NCI-H1436 (cell line): ENCODE measurements at places on chromosomes 12 and 14.

DNA sequence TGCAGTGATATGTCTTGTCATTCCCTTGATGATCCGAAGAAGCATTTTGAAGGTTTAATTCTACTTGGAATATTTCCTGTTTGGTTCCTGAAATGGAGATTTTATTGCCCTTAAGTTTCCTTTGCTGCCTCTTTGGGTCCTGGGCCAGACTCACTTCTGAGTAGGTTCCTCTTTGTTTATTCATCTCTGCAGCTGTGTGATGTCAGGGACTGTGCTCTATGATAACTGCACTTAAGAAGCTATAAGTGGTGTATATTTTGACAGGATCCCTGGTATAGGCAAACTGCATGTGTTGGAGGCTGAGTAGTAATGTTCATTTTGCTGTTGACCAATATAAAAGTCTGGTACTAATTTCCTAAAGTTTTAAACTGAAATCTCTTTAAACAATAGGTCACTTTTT lies at the start of gene KLRC4:
Gene KLRC4 (minus strand): TSS at position 366 of the 400 bp plus-strand sequence. CDS start 182 bp downstream, at position 184.
- no peak for DNase-seq

DNA sequence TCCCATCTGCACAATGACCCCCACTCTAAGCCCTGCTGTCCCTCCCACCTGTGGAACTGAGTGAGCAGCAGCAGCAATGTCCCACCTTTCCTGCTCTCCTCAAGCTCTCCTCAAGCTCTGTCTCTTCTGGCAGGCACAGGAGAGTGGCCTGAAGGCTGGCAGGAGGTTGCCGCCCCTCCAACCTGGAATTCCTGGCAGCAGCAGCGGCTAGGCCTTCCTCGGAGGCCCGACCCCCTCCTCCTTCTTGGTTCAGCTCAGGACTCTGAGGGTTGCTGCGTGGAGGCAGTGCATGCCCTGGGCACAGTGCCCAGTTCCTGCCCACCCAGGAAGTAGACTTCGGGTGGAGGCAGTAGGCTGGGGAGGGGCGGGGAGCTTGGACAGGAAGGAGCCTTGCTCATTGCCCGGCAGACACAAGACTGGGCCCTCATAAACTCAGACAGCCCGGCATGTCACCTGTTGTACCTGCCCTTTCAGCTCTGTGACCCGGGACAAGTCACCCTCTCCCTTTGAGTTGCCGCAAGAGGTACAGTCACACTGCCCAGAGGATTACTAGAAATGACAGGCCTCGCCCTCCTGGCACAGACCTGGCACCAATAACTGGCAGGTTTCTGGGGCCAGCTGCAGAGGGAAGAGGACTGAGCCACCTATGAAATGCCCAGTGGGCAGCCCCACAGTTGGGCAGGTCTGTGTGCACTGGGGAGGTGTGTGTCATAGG lies 2.1 kb upstream of the SERPINA1 start:
- DNase-seq = no peak

DNA sequence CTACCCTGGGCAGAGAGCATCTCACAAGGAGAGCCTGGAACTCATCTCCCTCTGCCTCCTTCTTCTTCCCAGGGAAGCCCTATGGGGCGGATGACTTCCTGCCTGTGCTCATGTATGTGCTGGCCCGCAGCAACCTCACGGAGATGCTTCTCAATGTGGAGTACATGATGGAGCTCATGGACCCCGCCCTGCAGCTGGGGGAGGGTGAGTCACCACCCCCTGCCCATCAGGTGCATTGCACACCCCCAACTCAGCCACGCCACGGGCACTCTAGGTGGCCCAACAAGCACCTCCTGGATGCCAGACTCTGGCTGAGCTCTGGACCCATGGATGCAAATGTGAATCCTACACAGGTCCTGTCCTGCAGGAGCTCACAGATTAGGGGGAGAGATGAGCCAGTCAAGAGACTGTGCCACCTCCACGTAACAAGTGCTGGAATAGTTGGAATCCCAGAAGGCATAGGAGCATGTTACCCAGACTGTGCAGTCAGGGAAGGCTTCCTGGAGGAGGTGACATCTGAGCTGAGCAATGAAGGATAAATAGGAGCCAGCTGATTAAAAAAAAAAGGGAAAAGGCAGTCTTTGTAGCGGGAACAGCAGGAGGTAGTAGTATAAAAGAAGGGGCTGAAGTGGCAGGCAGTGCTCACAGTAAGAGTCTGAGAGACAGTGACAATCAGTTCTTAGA lies 71.9 kb downstream of the LGMN start:
- no peak for DNase-seq

- DNase-seq = peak; percentile 84
Measured at GRCh38 chr12:77010691-77011548, 54.4 kb downstream of the E2F7 start.

DNA sequence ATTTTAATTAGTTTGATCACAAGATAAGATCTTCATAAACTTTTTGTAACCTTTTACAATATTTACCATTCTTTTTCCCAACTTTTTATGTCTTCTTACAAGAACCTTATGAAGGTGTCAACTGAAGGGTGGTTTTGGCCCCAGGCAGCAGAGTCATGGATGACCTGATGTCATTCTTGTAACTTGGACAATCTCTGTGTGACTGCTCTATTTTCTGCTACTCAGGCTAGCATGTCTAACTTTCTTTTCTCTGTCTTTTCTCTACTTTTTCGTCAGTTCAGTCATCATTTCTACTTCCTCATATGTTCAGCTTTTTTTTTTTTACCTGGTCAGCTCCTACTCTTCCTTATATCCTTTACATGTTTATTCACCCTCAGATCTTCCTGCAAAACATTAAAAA lies 150.7 kb upstream of the PTPRQ start:
- no peak for DNase-seq

DNA sequence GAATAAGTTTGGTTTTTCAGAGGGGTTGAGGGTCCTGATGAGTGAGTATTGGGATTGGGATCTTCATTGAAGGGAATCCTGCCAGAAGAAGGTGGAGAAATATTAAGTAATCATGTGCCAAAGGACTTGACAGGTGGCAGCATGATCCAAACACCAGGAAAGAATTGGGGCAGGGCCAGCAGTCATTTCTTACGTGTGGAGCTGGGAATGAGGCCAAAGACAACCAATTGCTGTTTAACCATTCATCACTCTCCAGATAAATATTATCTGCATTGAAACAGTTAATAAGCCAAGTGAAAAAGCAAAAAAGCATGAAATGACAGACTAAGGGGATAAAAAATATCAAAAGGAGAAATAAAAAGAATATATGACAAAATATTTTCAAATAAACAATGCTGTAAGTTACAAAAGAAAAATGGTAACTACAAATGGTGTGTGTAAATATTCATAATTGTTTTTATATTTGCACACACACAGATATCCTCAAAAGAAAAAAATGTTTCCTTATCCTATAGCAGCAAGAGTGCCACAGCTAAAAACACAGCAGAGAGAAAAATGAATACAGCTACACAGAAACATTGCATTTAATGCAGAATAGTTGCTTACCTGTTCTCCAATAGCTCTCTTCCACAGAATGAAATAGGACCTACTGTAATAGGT lies 26.2 kb downstream of the C2CD5 start:
- DNase-seq = no peak

DNA sequence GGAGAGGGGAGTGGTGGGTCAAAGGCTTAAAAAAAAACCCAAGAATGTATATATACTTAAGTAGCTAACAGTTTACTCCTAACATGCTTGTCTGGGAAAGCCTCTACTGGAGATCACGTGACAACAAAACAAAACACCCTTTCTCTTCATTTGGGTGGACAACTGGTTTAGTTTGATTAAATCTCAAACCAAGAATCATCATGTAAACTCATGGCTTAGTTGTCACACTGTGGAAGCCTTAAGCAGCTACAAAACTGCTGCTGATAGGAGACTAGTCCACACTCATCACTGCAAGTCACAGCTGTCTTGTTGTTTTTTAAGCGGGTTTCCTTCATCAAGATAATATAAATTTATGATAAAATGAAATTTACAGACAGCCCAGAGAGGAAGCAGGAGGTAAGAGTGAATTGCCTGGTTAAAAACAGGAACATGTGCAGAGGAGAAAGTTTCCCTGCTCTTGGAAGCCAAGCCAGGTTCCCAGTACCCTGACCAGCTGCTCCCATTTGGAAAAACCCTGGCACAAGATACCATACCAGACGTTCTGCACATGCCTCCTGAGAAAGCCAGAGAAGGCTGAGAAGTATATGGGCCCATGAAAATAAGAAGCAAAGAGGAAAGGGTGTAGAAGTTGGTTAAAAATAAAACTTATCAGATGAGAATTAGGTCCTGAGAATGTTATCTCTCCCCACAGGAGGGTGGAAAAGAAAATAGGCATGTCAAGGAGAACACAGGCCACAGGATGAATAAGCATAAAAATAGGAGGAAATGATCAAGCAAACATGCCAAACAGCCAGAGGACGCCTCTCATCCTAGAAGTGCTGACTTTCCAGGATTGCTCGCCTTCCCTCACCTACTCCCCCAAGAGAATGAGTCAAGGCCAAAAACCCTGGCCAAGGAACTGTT lies 34.0 kb downstream of the EGLN3 start:
- DNase-seq = no peak

- no peak for DNase-seq
Measured at GRCh38 chr12:116959845-116960514, 49.2 kb downstream of the FBXW8 start.

DNA sequence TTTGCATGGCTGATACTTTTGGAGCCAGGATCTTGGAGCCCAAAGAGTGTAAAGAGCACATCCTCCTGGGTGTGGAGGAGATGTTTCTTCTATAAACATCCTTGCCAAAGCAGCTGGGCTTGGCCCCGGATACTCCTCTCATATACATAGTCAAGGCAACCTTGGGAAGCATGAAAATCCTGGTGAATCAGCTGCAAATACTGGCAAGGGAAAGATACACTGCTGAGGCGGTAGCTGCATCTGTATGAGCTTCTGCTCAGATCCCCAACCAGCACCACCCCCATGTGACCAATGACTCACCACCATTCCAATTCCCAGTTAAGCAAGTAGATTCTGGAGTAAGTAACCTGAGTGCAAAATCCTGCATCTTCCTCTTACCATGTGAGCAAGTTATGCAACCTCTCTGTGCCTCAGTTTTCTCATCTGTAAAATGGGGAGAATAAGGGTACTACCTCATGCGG lies 567.4 kb downstream of the MED13L start:
- no peak for DNase-seq
